Muscle of arm (tissue), 14 donors: ENCODE measurements at places on chromosomes 2 and 18. TPM values are rescaled to one million over a fixed set of nuclear protein-coding genes. Genes with fewer than 3 reads are reported as not detected.

- DNase-seq: no peak
Observed at GRCh38 chr18:76345901-76346300, 149.1 kb downstream of the ZNF516 start.

GRCh38 chr2:233082222-233082930 lies 22.2 kb downstream of the INPP5D start:
- no peak for DNase-seq

GRCh38 chr2:151422917-151423439 lies 13.3 kb downstream of the RIF1 start:
- DNase-seq: no peak

The BOLL gene
- 2.1 TPM for polyA plus RNA-seq

DNA sequence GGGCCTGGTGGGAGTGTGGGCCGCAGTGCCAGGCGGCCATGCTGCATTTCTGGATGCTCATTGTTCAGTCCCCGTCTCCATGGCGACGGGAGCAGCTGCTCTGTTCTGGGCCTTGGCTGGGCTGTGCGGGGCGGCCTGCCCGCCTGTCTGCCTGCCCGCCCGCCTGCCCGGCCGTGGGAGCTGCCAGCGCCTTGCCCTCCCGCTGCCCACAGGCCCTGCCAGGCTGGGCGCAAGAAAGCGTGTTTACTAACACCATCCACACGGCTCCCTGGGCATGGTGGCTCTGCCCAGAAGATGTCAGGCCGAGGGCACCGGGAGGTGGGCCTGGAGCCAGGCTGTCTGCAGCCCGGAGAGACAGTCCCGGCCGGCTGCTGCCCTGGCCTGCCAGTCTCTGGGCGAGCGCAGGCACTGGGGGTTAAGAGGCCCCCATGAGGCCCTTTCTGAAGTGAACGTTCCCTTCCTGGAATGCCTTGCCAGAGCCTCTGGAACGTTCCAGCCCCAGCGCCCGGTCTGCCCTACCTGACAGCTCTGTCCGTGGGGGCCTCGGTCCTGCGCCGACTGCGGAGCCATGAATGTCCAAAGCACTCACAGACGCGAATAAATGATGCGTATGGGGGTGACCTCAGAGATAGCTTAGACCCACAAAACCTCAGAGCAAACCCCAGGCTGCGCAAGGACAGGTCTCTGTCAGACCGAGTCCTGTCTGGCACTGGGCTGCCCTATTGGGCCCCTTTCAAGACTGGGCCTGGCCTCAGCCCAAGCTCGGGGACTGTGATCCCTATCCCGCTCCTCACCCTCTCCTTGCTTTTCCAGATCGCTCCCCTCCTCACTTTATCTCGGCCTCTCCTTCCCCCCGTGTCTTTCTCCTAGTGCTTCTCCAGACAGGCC lies 44.3 kb downstream of the MYCN start:
- peak; percentile 41 for DNase-seq

The ACTG2 gene
- 4.9 TPM for polyA plus RNA-seq

The SLC25A52 gene
- 0.20 TPM for polyA plus RNA-seq

- DNase-seq: no peak
Observed at GRCh38 chr2:36753706-36754221, 57.3 kb downstream of the VIT start.

- DNase-seq: no peak
Observed at GRCh38 chr2:241062389-241063092, 39.5 kb downstream of the MTERF4 start.

The LAPTM4A gene
- polyA plus RNA-seq: 385 TPM

The SLC4A1AP gene
- 25.1 TPM for polyA plus RNA-seq

GRCh38 chr2:11839916-11840315 lies 93.5 kb downstream of the LPIN1 start:
- DNase-seq: no peak

The B3GNT7 gene
- 0.33 TPM for polyA plus RNA-seq

The FSHR gene
- 0.34 TPM for polyA plus RNA-seq

The LYG1 gene
- 3.2 TPM for polyA plus RNA-seq

DNA sequence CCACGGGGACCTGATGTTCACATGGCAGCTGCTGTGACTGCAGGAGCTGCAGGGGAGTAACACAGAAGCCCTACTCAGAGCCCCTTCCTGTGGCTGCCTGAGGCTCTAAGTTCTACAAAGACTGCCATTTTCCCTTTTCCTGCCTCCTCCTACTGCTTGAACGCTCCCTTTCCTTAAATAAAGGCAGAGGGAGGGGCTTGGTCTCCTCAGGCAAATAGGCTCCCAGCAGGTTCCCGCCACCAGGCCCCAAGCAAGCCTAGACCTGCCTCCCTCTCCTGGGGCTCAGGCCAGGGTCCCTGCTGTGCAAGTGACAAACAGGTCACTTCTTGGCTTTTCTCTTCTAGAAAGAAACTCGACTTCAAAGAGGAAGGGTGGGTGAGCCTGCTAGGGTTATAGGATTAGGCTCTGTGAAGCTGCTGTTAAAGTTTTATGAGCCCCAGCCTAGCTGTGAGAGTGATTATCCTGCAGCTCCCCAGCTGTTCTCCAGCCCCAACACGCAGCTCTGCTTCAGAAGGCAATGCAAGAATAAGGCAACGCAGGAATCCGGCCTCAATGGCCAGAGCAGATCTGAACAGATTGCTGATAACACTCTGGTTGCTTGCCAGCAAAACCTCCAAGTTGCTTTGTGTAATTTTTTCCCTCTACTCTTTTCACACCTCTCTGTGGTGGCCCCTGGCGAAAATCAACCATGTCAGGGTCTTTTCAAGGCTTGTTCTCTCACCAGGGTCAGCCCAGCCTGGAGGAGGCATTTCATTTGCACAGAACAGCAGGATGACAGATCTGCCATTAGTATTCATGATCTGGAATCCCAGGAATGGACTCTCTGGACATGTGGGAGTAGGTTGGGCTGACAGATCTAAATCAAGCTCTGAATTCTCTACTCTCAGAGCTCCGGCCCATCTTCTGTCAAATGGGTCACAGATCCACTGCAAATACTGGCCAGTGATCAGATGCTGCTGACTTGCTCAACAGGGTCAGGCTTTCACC lies 71.3 kb downstream of the MRO start:
- DNase-seq: no peak

The MARCO gene
- 0.99 TPM for polyA plus RNA-seq

DNA sequence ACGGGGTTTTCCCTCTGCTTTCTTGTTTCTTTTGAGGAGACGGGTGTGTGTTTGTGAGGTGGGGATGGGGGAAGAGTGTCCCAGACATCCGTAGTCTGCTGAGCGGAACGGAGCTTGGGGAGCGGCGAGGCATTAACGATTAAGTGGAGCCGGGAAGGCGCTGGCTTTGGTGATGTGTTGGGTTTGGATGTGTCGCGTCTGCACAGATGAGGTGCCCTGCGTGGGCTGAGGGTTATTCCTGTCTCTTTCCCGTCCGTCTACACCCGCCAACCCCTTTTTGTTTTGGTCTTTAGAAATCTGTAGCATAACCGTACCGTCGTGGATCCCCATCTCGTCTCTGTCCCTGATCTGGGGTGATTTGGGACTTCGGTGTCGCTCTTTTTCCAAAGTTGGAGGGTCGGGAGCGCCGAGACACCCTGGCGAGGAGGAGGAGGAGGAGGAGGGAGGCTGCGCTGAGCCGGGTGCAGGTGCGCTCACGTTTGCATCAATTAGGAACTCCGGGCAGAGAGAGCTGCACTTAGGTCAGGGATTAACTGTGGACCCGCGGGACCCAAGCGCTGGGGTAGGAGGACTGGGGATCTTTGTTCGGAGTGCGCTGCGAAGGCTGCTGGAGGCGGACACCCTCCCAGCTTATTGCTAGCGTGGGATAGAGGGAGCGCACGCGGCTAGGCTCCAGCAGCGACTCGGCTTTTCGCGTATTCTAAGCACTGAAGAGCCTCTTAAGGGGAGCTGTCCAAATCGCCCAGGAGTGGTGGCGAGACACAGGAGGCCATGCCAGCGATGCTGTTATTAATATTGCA lies 720.3 kb downstream of the DPP10 start:
- no peak for DNase-seq

DNA sequence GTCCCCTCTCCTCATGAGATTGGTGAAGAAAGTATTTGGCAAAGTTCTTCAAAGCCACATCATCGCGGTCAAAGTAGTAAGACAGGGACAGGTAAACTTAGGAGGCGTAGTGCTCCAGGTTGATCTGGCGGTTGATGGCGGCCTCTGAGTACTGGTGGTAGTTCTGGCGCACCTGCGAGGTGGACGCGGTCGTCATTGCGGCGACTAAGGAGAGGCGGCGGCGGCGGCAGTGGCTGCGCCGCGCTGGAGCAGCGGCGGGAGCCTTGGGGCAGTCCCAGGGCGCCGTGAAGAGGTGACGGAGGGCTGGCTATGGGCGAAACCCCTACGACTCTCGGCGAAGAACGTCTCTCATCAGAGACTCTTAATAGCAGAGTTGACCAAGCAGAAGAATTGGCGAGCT lies 107.2 kb upstream of the UBE2E3 start:
- no peak for DNase-seq

DNA sequence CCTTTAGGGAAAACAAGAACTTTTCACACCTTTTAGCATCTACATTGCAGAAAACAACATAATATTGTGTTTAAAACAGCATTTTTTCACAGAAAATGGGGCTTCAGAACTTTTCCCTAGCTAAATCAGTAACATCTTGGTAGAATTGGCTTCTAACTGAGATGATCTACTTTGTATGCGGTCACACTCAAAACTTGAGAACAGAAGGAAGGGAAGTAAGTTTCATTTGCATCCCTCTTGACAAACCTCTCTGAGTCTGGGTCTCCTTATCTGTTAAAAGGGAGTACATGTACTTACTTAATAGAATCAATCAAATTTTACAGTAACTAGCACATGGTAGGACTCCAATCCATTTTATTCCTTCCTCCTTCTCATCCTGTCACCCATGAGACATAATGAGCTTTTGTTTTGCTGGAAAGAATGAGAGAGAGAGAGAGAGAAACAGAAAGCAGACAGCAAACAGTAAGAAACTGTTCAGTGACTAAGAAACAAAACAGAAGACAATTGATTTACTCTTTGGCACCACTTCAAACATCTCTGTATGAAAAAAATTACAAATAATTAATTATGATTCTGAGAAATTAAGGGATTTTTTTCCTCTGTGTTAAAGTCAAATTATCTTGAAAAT lies 387.3 kb downstream of the SATB2 start:
- DNase-seq: no peak

The CD8A gene
- polyA plus RNA-seq: not detected

DNA sequence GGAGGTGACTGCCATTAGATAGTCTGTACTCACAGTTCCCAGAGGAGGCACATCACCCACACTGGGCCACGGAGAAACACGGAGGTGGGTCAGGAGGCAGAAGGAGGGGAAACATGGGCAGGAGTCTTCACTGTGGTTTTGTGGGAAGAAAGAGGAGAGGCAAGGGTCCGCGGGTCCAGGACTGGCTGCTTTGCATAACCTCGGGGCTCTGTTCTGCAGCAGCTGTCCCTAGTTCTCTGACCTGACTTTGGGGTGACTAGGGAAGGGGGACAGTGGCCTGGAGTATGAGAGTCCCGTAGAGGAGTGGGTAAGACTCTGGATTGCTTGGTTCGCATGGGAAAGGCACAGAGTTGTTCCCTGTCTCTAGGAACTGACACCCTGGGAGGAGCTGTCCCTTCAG lies 238.3 kb upstream of the RAB6C start:
- no peak for DNase-seq

DNA sequence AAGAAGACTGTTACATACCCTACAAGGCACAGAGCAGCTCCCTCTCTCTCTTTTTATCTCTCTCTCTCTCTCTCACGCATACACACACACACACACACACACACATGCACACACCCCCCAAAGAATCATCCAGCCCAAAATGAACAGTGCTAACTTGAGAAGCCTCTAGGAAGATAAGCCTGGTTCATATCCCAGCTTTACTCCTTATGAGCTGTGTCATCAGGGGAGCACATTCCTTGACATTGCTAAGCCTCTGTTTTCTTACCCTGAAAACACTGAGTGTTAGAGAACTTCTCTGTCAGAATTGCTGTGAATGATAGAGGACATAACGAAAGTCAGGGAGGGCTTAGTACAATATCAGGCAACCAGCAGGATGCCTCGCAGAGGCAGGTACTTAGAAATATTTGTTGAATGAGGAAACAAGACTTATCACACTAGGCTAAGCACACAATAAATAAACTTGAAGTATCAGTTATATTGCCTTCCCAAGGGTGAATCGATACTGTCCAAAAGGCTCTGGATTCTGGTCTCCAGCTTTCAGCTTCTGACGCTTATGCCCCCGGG lies 725.6 kb upstream of the ID2 start:
- DNase-seq: no peak

DNA sequence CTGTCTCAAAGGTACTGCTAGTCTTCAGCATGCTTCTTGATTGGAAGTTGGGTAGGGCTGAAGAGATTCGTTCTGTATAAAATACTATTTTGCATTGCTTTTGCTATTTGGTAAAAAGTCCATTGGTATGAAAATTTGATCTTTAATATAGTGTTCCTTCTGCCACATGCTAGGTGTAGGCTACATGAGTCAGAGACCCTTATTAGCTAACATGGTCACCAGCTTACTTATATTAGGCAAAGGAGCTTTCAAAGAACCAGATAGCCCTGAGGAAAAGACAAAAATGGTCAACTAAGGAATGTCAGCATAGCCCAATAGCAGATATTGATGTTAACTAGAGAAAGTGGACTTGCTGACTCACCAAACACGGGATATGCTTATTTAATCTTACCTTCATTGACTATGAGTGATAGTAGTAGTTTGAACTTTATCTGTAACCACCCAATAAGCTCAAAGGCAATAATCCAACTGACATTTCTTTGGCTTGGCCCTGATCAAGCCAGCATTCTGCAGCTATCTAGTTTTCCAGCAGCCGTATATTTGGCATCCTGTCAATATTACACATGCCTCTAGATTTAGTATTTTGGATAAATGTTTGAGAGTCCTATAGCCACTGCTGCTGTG lies 110.0 kb downstream of the TPGS2 start:
- DNase-seq: no peak

The PPP4R1 gene
- 61.8 TPM for polyA plus RNA-seq

DNA sequence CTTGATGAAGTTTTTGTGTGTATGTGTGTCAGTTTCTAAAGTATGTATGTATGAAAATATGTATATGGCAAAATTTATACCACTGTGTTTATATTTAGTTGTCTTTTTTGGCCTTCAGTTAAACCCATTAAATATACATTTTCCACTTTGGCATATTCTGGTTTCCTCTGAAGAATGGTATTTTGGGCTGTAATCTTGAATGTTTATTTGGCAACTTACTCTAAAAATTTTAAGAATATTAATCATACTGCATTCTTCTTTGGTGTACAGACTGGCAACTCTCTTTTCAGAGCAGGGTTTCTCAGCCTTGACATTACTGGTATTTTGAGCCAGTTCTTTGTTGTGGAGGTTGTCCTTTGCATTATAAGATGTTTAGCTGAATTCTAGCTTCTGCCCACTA lies 27.9 kb upstream of the CCBE1 start:
- DNase-seq: no peak

The UGT1A3 gene
- polyA plus RNA-seq: not detected

The SMAD7 gene
- polyA plus RNA-seq: 11.0 TPM

- DNase-seq: no peak
Observed at GRCh38 chr18:73852789-73853549, 294.7 kb downstream of the FBXO15 start.

GRCh38 chr2:234521536-234521935 lies 24.7 kb upstream of the ARL4C start:
- DNase-seq: no peak

GRCh38 chr2:85854897-85855296 lies 33.9 kb downstream of the ST3GAL5 start:
- DNase-seq: no peak

The QPCT gene
- 8.2 TPM for polyA plus RNA-seq
